ENCODE measurements at places on chromosomes 1 and 21.
A peak's percentile ranks its signal among the peaks of the same experiment; 100 is the strongest.

GRCh38 chr1:180228648-180229482 lies 1.2 kb upstream of the LHX4 start:
- no peak for DNase-seq

- no peak for DNase-seq
These were observed 10.7 kb downstream of the WNT3A start for GRCh38 chr1:228017356-228018124.

DNA sequence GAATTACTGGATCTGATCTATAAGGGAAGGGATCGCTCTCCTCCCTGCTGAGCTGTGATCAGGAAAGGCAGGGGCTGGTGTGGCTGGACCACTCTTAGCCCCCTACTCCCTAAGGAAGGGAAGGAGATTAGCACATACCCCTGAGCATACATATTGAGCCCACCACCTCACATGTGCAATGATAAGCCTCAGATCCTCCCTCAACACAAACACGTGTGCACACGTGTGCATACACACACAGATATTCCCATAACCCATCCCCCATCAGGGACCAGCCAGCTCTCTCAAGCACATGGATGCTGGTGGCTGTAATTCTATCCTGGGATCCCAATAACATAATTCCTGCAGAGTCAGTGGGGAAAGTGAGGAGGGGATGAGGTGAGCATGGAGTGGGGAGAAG lies 21.2 kb downstream of the SYT2 start:
- no peak for DNase-seq

DNA sequence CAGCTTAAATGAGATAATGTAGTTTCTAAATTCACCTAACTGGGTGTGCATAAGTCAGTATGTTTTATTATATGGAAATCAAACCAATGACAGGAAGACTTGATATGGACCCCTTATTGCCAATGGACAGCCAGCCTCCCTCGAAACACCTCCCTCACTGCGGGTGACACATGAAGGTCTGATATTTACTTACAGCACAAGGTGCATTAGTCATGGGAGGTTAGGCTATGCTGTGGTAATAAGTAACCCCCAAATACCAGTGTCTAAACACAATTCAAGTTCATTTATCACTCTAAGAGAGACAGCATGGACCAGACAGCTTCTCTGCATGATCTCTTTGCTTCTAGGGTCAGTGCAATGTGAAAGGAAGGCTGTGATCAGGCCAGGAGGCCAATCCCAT lies 126.0 kb upstream of the KCNJ6 start:
- no peak for DNase-seq

- no peak for DNase-seq
These were observed 120.4 kb downstream of the SIPA1L2 start for GRCh38 chr1:232509570-232509969.

DNA sequence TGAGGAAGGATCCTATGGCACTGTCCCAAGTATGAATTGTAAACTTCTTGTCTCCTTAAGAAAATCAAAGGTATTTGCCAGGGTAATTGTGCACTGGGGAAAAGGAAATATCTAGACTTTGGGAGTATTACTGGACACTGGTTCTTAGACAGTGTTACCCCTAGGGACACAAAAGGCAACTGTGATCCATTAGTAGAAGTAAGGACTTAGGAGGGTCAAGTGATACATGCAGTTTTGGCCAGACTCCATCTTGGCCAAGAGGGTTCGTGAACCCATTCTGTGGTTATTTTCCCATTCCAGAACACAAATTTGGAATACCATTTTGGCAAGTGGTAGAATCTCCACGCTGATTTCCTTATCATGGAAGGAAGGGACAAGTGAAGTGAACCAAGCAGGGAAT lies 98.1 kb downstream of the TM2D1 start:
- DNase-seq, result no peak

GRCh38 chr1:43438953-43439581 lies 14.7 kb downstream of the HYI start:
- DNase-seq, result no peak

GRCh38 chr1:171219346-171220080 lies 28.8 kb upstream of the FMO1 start:
- no peak for DNase-seq

- no peak for DNase-seq
These were observed 102.6 kb upstream of the PPP2R5A start for GRCh38 chr1:212182579-212182978.

DNA sequence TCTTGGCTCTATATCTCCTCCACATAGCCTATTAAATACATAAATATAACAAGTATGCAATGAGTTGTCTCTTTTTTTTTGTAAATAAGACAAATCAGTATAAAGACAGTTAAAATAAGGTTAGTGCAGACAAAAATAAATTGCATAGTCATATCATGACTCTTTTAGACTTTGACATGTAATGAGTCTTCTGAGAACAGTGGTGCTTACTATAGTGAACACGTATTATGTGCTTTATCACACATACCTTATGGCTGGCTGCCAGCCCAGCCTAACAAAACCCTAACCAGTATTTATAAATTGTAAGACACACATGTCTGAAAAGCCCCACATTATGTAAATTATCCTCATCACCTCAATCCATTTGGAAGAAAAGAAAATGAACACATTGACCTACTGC lies 29.1 kb upstream of the F13B start:
- DNase-seq, result no peak

DNA sequence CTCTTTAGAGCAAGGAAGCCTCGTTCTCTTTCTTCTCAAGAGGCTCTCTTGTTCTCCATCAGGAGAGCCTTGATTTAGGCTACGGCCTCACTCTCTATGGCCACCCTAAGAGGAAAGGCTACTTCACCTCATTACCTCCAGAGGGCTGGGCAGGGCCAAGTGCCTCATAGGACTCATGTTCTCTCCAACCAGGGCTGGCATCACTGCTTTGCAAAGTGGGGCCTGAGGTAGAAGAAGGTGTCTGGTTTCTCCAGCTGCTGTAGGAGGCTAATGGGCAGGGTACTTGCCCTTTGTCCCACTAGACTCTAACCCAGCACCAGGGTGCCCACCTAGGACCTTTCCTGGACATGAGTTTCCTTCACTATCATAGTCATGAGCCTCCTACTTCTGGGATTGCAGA lies 2.1 kb upstream of the ATXN7L2 start:
- no peak for DNase-seq

DNA sequence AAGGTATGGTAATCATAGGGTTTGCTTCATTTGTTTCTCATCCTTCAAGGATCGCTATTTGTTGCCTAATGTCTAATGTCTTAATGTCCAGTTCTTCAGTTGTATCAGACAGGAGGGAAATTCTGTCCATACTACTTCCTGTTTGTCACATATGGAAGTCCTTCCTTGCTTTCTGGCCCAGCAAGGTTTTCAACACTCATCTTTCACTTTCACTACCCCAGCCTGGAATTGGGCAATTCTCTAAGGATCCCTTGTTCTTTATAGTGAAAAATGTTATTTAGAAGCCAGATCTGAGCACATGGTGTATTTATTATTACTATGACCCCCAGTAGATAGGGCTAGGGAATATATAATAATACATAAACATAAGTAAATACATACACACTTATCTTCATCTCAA lies 50.6 kb upstream of the SLC35A3 start:
- no peak for DNase-seq

DNA sequence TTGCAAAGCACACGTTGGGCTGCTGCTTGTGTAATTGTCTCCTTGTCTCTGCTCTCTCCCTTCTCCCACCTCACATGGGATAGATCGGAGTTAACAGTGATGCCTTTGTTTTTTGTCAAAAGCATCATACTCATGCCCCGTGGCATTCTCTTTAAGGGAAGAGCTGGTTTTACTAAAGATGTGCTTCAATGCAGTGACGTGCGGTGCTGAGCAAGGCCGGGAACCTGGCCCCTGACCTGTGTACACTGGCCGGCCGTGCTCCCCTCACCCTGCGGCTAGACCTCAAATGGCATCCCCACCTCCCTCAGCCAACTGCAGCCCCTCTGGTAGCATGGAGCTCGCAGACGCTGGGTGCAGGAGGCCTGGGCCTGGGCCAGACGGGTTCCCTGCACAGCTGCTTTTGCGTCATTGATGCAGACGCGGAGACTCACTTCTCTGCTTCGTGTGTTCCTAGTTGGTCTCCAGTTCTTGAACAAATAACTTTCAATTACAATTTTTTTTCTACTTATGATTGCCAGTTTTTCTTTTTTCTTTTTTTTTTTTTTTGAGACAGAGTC lies 19.9 kb downstream of the AGPAT3 start:
- no peak for DNase-seq

- no peak for DNase-seq
These were observed 51.1 kb downstream of the RIPK4 start for GRCh38 chr21:41715649-41716281.

DNA sequence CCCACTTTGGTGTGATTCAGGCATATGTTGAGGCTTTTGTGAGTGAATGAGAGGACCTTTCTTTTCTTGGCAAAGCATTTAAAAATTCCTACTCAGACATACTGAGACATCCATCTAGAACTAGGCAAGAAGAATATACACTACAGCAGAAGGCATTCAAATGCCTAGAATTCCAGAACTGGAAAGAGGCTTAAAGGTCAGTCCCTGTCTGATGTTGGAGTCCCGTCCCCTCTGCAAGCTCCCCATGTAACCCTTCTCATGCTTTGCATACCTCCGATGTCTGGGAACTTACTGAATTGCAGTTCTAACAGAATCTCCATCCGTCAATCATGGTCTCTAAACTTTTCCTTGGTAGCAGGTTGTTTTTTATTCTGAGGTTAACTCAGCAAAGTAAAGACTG lies 152.9 kb downstream of the ATP6V1G3 start:
- no peak for DNase-seq

DNA sequence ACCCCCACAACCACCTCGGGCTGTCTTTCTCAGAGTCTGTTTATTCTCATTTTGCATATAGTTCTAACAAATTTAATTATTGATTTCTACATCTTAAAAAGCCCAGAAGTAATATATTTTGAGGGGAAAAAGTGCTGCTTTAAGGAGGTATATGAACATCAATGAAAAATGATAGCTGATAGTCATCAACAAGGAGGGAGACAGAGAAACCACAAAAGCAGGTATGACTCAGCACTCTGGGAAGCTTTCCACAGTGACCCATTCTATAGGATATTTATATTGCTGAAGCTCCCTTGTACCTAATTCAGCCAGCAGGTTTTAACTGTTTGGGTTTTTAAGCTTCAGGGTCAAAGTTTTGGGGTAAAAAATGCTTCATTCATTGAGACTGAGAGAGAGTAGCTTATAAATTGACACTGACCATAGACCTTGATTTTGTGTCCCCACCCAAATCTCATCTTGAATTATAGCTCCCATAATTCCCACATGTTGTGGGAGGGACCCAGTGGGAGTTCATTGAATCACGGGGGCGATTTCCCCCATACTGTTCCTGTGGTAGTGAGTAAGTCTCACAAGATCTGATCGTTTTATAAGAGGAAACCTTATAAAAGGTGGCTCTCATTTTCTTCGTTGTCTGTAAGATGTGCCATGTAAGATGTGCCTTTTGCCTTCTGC lies 27.4 kb downstream of the VANGL1 start:
- no peak for DNase-seq

DNA sequence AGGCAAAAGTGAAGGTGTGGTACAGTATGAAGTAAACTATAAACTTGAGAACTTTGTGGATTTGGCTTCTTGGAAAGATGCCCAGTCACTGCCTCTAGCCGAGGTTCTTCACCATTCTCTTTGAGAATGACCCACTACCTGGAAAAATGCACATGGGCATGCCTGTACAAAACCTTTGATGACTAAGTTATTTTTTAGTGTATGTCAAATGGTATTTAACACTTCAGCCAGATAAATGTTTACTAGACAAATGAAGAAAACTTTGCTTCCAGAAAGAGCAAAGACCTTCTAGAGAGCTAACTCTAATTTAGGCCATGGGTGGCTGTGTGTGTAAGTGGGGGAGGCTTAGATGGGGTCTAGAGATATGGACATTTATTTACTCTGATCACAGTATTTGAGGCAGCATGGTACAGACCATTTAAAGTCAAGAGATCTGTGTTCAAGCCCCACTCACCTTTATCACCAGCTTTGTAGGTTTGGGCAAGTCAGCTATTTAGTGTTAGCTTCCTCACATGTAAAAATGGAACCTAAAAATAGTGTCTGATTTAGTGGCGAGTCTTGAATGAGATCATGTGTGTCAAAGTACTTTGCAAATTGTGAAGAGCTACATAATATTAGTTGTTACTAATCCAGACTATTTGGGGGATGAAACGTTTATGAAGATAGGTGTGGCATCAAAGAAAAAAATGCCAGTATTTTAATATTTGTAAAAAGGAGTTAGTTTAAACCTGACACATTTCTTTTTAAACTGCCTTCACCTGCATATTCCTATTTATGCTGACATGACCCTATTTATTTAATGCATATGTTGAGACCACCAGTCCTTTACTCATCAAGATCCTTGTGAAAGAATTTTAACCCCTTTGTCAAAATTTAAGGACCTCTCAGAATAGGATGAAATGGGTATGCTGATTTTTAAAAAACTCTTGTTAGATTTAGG lies 20.2 kb downstream of the NFYC start:
- no peak for DNase-seq

- DNase-seq, result no peak
These were observed 339.0 kb downstream of the BRINP3 start for GRCh38 chr1:190138702-190139101.

DNA sequence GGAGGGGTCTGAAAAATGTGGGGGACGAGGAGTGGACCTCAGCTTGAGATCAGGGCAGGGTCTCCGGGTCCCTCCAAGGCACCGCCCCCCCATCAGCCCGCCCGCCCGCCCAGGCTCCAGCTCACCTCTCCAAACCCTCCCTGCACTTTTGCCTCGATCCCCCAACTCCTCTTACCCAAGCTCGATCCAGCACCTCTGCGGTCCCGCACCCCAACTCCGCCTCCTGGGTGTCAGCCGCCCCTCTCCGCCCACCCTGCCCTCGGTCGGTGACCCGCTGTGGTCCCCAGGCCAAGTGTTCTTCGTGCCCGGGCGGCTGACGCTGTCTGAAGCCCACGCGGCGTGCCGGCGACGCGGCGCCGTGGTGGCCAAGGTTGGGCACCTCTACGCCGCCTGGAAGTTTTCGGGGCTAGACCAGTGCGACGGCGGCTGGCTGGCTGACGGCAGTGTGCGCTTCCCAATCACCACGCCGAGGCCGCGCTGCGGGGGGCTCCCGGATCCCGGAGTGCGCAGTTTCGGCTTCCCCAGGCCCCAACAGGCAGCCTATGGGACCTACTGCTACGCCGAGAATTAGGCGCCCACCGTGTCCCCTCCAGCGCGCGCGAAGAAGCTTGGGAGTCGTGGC lies 5.7 kb downstream of the HAPLN2 start:
- DNase-seq, result no peak

GRCh38 chr1:185608177-185608576 lies 126.0 kb upstream of the HMCN1 start:
- DNase-seq, result no peak

GRCh38 chr1:31036749-31037500 lies 28.6 kb downstream of the PUM1 start:
- DNase-seq, result no peak

GRCh38 chr1:242017580-242018233 lies 18.8 kb upstream of the MAP1LC3C start:
- DNase-seq, result peak; percentile 85

Data from NCI-H2081 (cell line).